Renal pelvis (tissue), 12 donors: ENCODE measurements at places on chromosomes 12 and 14.

- DNase-seq, result no peak
Observed at GRCh38 chr12:107488666-107489065, 196.9 kb upstream of the PWP1 start.

DNA sequence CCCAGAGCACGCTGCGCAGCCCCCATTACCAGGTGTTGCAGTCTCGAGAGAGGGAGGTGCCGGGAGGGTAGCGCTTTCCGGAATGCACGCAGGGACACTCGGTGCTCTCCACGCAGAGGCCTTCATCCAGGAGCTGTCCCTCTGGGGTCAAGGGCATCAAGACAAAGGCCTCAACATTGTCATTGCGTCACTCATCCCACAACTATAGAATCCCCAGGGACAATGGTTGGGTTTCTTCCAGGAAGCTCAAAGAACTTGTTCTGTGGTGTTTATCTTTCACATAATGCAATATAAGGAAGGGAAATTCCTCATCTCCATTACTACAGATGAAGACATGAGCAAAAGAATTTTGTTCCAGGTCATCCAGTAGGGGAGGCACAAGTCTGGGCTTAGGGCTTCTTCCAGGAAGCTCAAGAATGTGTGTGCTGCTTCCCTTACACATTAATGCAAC is 52.1 kb downstream of the VWF start:
- DNase-seq, result no peak

DNA sequence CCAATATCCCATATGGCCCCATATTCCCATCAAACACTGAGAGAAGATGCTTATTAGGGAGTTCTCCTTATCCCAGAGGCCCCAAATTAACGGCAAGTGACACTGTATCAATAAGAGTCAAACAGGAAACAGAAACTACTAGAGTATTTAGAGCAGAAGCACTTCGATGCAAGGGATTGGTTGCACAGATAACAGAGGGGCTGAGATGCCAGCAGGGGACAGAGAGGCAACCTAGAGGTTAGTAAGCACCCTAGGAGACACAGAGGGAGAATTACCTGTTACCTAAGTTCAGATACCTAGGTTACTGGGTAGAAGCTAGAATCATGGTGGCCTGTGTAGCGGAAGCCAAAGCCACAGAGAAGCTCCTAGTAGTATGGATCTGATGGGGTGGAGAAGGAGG is 2.9 kb downstream of the HEBP1 start:
- DNase-seq, result no peak

DNA sequence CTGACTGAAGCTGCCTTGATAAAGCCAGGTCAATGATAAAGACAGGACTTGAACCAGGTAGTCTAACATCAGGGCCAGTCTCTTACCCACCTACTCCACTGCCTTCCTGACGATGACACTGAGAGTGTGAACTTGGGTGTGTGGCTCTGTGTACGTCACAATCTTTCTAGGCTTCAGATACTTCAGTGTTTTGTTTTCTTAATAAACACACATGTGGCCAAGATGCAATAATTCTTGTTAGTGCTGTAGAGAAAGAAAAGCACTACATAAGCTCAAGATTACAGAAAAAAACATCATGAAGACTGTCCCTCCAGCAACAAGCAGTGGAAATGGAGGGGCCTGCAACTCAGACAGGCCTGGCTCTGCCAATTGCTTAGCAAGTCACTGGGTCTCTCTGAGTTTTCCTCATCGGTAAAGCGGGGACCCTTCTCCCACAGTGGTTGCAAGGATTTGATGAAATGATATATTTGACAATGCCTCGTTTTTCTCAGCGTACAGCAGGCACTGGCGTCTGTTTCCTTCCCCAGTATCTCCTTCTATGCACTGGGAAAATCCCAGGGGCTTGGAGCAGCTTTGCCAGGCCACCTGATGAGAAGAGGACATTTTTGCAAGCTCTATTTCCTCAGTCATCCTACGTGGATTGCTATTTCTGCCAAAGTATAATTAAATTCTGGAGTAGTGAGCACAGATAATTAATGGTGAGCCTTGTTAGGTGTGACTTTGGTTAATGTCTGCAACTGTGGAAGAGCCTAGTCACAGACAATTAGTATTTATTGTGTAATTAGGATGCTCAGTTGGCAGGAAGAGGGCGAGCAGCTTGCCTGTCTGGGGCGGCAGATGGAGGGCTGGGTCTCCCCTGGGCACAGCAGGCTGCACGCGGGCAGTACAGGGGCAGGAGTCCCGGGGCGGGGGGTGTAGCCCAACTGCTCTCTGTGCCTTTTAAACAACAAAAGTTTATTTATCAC is 55.8 kb upstream of the CHGA start:
- no peak for DNase-seq

DNA sequence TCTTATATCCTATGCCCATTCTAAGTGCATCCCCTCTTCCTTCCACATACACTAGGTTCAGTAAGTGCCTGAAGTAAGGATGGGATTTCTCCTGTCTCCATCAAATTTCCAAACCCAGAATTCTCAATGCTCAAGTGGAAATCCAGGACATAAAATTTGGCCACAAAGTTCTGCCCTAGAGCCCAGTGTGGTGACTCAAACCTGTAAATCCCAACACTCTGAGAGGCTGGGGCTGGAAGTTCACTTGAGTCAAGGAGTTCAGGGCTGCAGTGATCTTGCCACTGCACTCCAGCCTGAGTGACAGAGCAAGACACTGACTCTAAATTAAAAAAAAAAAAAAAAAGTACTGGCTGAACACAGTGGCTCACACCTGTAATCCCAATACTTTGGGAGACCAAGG is 4.5 kb upstream of the ARF3 start:
- no peak for DNase-seq

- DNase-seq, result no peak
Observed at GRCh38 chr12:128793701-128794100, 30.1 kb downstream of the SLC15A4 start.

- DNase-seq, result no peak
Observed at GRCh38 chr14:20179880-20180279, 10.8 kb upstream of the OR11G2 start.

GRCh38 chr14:82755923-82756322 is 1222.3 kb upstream of the SEL1L start:
- no peak for DNase-seq

DNA sequence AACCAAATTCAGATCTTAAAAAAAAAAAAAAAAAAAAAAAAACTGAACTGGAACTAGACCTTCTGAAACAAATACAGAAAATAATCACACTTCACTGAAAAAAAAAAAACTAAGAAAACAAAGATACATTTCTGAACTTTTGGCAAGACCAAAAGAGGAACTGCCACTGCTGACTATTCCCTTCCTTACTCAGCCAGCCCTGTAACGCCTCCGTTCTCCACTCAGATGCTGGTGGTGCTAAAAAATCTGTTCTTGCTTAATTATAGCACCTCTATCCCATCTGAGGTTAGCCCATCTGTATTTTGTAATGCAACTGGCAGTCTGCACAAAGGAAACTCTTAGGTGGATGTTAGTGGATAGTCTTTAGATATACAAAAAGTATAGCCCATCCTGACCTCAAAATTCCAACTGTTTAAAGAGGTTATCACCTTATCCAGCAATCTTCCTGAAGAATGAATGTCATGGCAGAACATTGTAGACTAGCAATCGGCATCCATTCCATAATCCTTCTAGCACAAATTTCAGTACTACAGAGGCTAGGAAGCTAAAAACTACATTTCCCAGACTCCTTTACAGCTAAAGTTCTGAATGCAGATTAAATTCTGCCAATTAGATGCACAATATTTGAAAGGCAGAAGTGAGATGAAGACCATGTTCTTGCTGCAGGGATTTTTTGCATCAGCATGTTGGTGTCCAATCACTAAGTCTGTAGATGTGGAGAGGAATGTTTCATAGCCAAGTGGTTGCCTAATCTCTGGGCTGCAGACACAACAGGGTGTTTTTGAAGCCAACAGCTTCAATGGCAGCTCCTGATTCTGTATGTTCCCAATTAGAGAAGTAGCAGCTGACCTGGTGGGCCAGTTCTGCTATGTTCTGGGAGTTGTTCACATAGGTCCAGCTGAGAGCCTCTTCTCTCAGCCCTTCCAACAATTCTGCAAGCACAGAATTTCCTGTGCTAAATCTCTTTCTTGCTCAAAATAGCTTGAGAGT is 5.7 kb downstream of the MAP3K9 start:
- no peak for DNase-seq

DNA sequence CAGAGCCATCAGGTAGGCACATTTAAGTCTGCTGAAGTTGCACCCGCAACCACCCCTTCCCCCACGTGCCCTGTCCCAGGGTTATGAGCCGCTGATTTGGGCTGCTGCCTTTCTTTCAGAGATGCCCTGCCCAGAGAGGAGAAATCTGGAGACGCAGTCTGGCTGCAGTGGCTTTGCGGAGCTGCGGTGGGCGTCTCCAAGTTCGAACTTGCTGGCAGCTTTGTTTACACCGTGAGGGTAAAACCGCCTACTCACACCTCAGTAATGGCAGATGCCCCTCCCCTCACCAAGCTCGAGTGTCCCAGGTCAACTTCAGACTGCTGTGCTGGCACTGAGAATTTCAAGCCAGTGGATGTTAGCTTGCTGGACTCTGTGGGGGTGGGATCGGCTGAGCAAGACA is 14.7 kb downstream of the PTCSC3 start:
- DNase-seq, result no peak

- no peak for DNase-seq
Observed at GRCh38 chr12:111353603-111354295, 15.1 kb downstream of the PHETA1 start.

- no peak for DNase-seq
Observed at GRCh38 chr12:52058631-52059361, 7.6 kb downstream of the NR4A1 start.

- no peak for DNase-seq
Observed at GRCh38 chr12:84730561-84731162, 181.9 kb downstream of the SLC6A15 start.

DNA sequence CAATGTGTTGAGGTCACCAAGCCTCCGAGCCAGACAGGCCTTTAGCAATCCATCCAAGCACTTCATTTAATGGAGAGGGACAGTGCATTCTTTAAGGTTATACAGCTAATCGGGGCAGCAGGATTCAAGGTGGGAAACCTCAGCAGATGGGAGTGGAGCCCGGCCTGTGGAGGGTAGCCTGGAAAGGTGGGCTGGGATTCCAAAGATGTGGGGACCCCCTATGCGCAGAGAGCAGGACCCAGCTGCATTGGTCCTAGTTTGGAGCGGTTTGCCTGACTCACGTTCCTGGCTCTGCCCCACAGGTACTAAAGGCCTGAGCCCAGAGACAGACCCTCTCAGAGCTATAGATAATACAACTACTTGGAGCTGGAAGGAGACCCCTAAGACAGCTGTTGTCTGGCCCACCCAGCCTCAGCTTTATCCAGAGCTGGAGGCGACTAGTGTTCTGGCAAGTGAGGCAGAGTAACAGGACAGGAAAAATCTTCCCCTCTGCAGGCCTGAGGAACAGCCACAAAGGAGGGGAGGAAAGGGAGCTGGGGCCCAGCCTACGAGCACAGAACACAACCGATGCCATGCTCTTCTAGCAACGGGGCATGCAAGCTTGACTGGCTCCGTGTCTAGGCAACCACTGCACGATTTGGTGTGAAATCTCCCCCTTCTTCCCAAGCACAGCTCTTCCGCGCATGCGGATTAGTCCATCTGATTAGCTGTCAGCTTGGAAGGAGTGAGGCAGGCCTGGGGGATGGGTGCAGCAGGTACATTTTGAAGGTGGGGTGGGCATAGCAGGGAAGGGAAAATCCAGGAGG is 1.1 kb upstream of the MYH7 start:
- DNase-seq, result peak; percentile 92

DNA sequence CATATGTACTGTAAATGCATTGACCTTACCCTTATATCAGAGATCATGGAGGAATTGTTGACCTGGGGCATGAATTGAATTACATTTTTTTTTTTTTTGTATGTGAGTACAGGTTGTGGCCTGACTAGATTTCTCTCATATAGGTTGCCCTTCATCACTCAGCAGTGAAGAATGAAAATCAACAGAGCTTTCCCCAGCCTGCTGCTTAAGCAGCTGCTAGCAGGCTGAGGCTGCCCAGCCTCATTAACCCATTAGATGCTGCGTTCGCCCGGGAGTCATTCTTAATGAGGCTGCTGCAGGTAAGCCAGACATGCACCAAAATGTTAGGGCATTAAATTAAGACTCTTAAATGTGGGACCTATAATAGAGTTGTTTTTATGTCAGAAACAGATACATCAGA is 236.0 kb downstream of the ETNK1 start:
- no peak for DNase-seq

GRCh38 chr14:73386342-73386741 is 72.0 kb downstream of the NUMB start:
- no peak for DNase-seq

DNA sequence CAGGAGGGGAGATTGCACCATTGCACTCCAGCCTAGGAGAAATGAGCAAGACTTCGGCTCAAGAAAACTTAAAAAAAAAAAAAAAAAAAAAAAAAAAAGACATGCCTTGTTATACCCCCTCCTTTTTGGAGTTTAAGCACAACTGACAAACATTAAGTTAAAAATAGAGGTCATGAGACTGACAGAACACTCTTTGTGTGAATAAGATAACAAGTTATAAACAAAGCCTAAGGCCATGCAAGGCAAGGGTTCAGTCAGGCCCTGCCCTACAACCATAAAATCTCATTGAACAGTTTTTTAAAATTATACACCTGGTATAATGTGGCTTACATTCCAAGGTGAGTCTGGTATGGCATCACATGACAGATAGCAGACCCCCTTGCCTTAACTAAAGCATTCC is 39.3 kb downstream of the TSPAN19 start:
- no peak for DNase-seq

- DNase-seq, result no peak
Observed at GRCh38 chr12:17588968-17589367, 501.0 kb downstream of the RERGL start.

DNA sequence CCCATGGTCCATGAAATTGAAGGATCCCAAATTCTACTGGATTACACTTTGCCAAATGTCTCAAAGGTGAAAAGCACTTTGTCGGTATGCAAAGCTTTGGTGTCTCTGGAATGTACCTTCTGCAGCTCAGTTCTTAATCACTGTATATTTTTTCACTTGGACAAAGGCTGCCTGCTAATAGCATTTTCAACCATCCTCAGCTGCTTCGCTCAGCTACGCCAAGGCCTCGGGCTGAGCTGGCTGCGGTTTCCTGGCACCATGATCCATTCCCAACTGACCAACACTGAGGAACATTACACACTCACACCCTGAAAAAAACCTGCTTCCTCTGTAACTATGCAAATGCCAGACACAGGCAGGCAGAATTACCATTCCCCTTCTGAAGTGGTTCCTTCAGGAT is 335.2 kb downstream of the DPF3 start:
- peak; percentile 15 for DNase-seq

DNA sequence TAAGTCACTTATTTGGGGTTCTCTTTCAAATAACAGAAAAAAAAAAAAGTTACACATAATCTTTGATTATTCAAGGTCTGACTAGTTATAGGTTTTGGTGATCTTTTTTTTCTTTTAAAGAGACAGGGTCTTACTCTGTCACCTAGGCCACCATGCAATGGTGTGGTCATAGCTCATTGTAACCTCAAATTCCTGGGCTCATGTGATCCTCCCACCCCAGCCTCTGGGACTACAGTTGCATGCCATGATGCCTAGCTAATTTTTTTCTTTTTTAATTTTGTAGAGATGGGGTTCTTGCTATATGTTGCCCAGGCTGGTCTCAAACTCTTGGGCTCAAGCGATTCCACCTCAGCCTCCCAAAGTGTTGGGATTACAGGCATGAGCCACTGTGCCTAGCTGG is 56.5 kb upstream of the CFL2 start:
- DNase-seq, result no peak
